SK-N-SH (cell line): ENCODE measurements at places on chromosomes 7 and 10. TPM values are rescaled to one million over a fixed set of nuclear protein-coding genes. Genes with fewer than 3 reads are reported as not detected.

Gene SLC26A3
- polyA plus RNA-seq, result not detected in 2 replicates

Gene GNGT1
- 0.15 TPM in 1 of 2 replicates, not detected in the other for polyA plus RNA-seq

Gene CDNF
- 1.0 and 1.2 TPM in 2 replicates for polyA plus RNA-seq

Gene FAM241B
- 16.0 and 19.2 TPM in 2 replicates for polyA plus RNA-seq
